Kidney (tissue), 22 donors: ENCODE measurements at places on chromosomes 3 and 15. TPM values are rescaled to one million over a fixed set of nuclear protein-coding genes. Genes with fewer than 3 reads are reported as not detected.

GP9 gene
- total RNA-seq, result not detected

- no peak for DNase-seq
Observed at GRCh38 chr3:182006431-182006830, 294.7 kb downstream of the SOX2 start.

GRCh38 chr3:175238801-175239200, 379.7 kb downstream of the NAALADL2 start:
- DNase-seq, result no peak

DNA sequence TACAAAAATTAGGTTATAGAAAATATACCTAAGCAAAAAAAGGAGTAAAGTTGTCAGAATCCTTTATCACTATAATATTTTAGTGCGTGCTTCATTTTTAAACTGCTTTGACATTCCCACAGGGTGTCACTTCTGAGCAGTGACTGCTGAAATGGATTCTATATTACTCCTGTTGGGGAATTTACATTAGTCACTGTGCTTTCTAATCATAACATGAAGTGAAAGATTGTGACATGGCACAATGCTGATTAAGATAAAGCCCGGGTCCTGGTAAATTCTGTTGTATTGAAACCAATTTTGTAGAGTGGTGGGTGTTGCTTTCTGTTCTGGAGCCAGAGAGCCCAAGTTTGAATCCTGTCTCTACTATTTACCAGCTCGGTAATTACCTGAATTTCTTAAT, 36.4 kb upstream of the EHHADH start:
- no peak for DNase-seq

GRCh38 chr15:51444112-51444511, 102.7 kb downstream of the GLDN start:
- DNase-seq, result no peak

DNA sequence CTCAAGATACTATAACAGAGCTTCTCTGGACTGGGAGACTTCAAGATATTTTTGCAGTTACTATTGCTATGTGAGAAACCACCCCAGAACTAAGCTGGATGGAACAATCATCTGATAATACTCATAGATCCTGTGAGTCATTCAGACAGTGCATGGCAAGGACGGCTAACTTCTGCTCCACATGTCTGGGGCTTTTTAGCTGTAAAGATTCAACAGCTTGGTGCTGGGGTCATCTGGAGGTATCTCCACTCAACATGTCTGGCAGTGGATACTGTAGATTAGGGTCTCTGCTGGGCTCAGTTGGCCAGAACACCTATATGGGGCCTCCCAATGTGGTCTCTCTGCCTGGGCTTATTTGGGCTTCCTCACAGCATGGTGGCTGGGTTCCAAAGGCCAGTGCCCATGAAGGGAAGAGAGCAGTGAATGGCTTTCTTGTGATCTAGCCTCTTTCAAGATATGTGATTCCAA, 117.3 kb upstream of the SLC7A14 start:
- no peak for DNase-seq

GRCh38 chr3:111517801-111518200, 24.2 kb upstream of the CD96 start:
- DNase-seq, result no peak

- no peak for DNase-seq
Observed at GRCh38 chr3:73212683-73213082, 151.2 kb downstream of the EBLN2 start.

GRCh38 chr15:101489237-101489598, 289 bp downstream of the PCSK6 start:
- DNase-seq, result peak; percentile 69

CDAN1 gene
- 13.1 TPM for total RNA-seq

- DNase-seq, result no peak
Observed at GRCh38 chr3:157626817-157627216, 123.6 kb upstream of the VEPH1 start.

- DNase-seq, result no peak
Observed at GRCh38 chr3:99626417-99626788, 12.0 kb upstream of the COL8A1 start.

ACTC1 gene
- total RNA-seq, result 25.0 TPM

DNA sequence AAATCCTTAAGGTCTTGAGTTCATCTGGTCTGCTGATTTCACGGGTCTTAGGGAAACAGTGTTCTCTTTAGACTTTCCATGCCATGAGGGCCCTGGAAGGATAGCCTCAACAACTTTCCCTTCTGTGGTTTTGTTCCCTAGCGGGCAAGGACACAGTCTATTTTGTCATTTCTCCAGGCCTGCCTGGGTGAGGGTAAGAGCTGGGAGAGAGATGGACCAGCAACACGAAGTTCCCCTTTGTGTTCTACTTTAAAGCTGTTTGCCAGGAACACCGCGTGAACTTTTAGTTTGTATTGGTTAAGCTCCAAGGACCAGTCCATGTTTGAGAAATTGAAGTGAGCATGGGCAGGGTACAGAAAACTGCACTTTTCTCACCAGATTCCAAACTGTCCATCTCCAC, 20.9 kb downstream of the ST3GAL6 start:
- no peak for DNase-seq

NRG4 gene
- 0.35 TPM for total RNA-seq

FEZF2 gene
- total RNA-seq, result not detected

CHRNA3 gene
- total RNA-seq, result not detected

RTP1 gene
- not detected for total RNA-seq

- no peak for DNase-seq
Observed at GRCh38 chr15:44566155-44566540, 29.2 kb downstream of the EIF3J start.

ITPKA gene
- 0.66 TPM for total RNA-seq

DNA sequence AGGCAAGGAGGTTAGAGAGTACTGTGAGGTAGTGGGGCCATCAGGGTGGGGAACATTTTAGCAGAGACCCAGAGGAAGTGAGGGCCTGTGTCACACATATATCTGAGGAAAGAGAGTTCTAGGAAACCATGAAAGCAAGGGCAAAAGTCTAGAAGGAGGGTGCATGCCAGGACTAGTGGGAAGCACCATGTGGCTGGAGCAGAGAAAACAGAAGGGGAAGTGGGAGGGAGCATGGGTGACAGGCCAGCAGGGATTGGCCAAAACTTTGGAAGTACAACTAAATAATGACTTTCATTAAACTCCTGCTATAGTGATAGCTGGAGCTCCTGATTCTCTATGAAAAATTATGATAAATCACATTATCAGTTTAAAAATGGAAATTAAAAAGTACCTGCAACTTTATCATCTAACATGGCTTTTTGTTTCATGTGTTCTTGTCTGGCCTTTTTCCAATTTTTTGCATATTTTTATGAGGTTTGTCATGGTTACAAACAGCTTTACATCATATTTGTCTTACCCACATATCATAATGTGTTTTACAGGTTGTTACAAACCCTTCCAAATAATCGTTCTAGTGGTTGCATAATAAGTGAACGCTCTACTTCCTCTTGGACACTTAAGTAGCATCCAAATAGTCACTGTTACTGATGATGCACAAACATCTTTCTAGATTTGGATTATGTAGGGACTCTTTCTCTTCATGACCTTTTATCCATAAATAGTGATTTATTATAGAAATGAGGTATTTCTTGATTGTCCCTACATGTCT, 168.3 kb downstream of the NEK10 start:
- DNase-seq, result no peak

DNA sequence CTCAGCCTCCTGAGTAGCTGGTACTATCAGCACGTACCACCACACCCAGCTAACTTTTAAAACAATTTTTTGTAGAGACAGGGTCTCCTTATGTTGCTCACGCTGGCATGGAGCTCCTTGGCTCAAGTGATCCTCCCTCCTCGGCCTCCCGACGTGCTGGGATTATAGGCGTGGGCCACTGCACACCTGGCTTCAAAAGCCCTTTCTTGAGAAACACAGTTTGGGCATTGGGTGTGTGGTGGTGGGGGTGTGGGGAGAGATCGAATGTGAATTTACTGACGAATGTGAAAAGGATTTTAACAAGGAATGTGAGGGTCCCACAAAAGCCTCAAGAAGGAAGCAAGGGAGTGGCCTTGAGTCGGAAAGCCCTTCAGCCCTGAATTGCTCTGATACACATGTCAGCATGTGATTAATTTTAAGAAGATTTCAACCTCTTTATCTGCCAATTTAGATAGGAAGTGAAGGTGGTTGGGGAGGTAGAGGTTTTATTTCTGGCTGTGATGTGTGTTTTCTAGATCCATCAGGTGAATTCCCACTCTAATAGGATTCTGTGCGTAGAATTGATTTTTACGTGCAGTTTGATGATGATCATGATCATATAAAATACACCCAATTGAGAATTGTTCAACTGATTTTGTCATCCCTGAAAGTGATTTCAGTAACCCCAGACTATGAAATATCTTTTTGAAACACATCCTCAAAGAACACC, 1.1 kb downstream of the CCR4 start:
- no peak for DNase-seq

DNA sequence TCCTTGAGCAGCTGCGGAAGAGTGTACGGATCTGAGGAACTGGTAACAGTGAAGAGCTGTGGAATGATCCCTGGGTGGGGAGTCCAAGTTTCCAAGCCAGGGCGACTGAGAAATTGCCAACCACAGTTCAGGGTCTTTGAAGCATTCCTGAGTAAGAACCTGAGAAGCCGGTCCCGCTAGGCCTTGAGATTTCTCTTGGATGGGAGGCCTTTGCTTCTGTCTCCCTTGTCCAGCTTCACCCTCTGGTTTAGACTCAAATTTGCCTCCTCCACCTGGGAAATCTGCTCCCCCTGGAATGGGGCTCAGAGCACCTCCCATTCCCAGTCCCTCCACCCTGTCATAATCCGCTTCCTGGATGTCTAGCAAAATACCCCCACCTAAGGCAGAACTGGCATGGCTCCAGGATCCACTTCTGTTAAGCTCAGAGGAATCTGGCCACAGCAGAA, 127.7 kb upstream of the DLG1 start:
- DNase-seq, result no peak

DNA sequence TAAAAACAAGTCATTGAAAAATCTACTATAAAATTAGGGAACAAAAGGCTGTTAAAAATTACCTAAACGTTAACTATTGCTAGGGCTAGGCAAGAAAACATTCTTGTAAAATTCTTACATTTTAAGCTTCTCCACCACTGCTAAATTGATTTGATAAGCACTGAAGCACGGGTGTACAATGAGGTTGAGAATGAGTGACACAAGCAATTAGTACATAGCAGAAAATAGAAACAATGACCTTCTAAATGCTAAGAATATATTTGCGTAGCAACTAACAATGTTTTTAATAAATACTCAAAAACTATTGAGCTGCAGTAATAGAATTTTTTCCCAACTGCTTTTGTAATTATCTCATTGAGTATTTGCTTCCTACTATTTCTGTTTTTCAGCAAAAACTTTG, 4.7 kb downstream of the SGO1 start:
- DNase-seq, result no peak

DNA sequence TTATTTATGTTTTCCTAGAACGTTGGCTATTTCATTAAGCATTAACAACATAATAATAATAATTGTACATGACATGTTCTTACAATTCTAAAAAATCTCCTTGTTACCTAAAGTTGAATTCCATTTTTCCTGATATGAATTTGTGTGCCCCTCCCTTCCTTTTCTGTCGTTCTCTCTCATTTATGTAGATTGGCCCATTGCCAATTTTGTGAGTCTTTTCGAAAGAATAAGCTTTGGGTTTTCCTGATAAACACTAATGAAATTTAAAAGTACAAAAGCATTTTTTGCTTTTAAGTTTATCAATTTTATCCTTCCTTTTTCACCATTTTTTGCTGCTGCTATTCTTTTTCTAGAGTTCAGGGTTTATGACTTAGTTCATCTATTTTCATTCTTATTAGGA, 44.9 kb downstream of the PRR23E start:
- no peak for DNase-seq

- DNase-seq, result no peak
Observed at GRCh38 chr3:48553361-48553760, 3.2 kb downstream of the PFKFB4 start.

- no peak for DNase-seq
Observed at GRCh38 chr3:120072867-120073525, 21.3 kb downstream of the GSK3B start.

PROS1 gene
- total RNA-seq, result 56.2 TPM

LARP6 gene
- total RNA-seq, result 21.0 TPM

ROPN1 gene
- total RNA-seq, result 0.54 TPM

GRCh38 chr15:89770041-89770440, 6.1 kb upstream of the MESP2 start:
- no peak for DNase-seq

DNA sequence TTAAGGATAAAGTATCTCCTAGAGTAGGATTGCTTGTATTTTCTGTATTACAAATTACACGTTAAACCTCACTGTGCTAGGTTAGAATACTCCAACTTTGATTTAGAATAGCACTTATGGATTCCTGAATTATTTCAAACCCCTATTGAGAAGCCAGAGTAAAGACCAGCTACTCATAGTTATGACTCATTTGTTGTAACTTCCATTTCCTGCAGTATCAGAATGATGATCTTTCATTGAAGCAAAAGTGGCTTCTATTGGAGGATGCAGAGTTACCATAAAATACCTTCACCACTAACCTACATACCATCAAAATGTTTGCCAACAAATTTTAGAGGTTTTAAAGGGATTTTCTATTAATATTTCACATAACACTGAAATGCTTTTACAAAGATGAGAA, 1322.7 kb upstream of the ALCAM start:
- no peak for DNase-seq

DNA sequence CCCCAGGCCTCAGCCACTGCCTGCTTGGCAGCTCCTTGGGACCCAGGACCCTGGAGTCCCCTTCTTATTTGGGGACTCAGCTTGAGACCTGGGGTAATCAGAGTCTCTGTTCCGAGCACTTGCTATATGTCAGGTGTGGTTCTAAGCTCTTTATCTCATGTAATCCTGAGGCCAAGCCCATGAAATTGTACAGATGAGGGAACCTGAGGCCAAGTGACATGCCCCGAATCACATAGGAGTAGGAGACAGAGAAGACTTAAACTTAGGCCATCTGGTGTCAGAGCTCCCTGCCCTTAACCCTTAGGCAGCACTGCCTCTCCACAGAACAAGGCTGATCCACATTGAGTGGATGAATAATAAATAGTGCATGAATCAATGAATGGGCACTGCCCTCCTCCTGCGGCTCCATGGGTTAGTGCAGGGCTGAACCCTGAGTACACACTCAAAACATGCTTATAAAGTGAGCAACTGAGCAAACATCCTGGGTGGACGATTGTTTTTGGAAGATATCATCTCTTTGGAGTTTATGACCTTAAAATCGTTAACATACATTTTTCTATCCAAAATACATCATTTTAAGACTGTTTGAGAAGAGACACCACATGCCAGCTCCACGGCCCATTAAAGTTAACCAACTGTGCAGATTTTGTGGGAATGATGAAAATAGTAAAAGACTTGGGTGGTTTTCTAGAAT, 33.2 kb upstream of the IQSEC1 start:
- DNase-seq, result no peak

GRCh38 chr15:39793923-39794322, 11.3 kb upstream of the FSIP1 start:
- DNase-seq, result no peak

WDR93 gene
- total RNA-seq, result 2.5 TPM

GRCh38 chr3:159586571-159587202, 401.9 kb upstream of the IL12A start:
- no peak for DNase-seq

TMEM108 gene
- total RNA-seq, result 0.91 TPM

- DNase-seq, result peak; percentile 66
Observed at GRCh38 chr15:26665957-26666791, 106.7 kb downstream of the GABRB3 start.
